NCI-H226 (cell line): ENCODE measurements at places on chromosomes 1 and 21.

DNA sequence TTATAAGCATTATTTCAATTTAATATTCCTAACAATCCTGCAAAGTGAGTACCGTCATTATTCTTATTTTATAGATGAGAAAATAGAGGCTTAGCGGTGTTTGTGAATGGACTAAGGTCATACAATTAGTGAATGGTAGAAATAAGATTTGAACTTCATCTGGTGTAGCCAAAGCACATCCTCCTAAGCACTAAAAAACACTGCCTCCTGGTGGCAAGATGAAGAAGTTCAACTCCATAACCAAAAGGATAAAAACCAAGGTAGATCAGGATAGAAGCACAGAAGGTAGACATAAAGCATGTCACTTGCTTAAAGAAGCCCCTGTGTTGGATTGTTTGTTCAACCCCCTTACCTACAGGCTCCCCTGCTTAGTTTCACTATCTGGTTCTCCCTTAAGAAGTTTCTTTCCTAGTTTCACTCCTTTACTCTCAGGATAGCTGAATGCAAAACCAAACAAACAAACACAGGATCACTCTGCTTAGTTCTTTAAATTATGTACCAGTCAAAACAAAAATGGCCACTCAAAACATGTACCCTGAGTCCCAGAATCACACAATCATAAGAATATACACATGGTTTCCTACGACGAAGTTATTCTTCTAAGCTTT, 12.7 kb upstream of the AIM2 start:
- DNase-seq: no peak

DNA sequence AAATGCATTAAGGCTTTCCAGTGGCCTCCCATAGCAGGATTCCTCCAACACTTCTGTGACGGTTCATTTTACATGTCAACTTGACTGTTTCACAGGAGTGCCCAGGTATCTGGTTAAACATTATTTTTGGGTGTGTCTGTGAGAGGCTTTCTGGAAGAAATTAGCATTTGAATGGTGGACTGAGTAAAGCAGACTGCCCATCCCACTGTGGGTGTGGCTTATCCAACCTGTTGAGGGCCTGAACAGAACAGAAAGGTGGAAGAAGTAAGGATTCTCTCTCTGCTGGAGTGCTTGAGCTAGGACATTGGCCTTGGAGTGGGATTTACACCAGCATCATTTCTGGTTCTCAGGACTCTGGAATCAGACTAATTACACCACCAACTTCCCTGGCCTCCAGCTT, 85.6 kb downstream of the RGS7 start:
- no peak for DNase-seq

DNA sequence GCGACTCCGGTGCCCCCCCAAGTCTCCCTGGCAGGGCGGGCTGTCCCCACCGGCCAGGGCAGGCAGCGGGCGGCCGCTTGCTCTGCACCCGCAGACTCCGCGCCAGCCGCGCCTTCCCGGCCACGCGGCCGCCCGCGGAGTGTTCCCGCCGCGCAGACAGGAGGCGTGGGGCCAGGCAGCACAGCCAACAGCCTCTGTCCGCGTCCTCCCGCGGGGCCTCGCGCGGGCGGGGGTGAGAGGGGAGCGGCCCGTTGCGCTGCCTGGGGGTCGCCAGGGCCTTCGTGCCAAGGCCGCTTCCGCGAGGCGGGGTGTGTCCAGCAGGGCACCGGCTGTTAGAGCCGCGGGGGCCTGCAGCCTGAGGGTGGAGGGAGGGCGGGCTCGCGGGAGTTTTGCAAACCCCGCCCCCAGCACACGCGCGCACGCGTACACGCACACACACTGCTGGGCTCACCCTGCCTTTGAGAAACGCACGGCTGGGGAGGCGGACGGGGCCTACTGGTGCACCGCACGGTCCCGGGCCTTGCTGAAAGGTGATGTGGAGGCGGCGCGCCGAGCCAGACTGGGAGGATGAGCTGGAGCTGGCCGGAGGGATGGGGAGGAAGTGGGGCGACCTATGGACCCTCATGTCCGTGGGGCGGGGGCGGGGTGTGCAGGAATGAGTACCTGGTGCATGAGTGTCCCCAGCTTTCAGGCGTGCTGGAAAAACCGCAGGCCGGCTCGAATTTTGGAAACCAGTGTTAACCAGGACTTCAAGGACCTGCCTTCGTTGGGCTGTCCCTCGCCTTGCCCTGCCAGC, 41.5 kb downstream of the KIAA1614 start:
- no peak for DNase-seq

DNA sequence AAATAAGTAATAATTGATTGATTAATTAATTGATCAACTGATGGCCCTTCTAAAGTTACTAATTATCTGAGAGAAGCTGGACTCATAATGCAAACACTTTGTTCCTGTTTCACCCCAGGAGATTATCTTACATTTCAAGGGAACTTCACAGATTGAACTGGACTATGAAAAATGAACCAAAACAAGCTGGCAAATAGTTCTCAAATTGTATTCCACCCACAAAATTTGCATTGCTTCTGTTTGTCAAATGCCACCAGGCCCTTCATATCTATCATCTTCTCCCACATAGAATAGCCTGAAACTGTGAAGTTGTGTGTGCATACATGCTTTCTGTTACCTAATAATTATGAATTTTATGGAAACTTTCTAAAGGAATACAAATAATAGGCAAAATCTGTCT, 104.0 kb downstream of the ZNF281 start:
- no peak for DNase-seq

- DNase-seq: no peak
These were observed 59.5 kb downstream of the ATP2B4 start for GRCh38 chr1:203686091-203686632.

DNA sequence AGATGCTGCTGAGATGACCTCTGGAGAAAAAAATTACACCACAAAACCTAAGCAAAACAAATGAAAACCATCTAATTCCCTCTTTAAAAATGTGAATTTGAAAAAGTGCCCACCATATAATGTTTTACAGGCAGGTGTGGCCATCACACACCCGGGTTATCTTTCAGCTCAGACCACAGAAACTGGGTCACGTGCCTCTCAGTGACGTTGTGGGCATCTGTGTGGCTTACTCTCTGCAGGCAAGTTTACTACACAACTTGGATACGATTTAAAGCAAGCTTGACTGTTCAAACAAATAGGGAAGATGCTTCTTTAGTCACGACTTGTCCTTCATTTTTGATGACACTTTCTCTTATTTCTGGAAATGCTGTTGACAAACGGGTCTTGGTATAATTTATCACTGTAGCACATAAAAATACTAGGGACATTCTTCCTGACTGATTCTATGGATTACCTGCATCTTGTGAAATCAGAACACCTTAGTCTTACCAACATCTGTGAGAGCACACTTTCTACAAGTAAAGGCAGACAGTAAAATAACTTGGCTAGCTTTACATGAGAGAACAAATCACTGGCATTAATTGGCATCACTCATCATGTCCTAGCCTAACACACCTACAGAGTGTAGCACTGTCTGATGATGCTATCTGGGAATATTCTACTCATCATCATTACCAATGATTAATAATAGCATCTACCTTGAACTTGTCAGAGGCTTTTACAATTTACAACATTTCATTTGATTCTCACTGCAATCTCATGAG, 89.3 kb upstream of the EDEM3 start:
- no peak for DNase-seq

DNA sequence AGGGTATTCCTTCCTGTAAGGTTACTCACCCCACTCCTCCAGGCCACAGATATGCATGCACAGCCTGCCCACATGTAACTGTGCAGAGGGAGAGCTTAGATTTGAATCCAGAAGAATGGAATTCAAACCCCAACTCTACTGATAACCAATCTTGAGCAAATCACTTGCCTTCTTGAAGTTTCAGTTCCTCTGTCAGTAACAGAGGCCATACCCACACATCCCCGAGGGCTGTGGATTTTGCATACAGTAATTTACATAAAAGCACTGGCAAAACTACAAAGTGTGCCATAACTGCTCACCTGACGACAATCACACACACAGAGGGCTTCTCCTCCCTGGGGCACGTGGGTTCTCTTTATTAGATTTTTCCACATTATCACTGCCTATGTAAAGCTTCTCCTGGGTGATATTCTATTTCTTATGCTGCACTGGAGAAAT, 18.6 kb downstream of the CD247 start:
- DNase-seq: no peak

DNA sequence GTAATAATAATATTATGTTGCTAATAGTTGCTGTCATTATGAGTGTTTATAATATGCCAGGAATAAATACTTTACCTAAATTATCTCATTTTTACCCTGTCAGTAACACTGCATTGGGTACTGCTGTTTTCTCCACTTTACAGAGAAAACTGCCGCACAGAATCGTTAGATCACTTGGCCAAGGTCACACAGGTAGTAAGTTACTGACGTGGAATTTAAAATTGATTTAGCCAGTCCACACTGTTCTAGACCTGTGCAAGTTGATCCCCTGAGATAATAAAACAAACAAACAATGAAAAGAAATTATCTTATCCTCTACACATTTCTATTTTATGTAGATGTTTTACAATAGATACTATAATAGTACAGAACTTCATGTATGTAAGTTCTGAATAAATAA, 174.1 kb downstream of the ROR1 start:
- DNase-seq: no peak
